ENCODE measurements at places on chromosomes 2 and 18.

GRCh38 chr18:54529444-54529843 lies 61.6 kb upstream of the DYNAP start:
- DNase-seq = no peak

- DNase-seq = no peak
These were observed 615.5 kb upstream of the SETBP1 start for GRCh38 chr18:44065206-44065605.

DNA sequence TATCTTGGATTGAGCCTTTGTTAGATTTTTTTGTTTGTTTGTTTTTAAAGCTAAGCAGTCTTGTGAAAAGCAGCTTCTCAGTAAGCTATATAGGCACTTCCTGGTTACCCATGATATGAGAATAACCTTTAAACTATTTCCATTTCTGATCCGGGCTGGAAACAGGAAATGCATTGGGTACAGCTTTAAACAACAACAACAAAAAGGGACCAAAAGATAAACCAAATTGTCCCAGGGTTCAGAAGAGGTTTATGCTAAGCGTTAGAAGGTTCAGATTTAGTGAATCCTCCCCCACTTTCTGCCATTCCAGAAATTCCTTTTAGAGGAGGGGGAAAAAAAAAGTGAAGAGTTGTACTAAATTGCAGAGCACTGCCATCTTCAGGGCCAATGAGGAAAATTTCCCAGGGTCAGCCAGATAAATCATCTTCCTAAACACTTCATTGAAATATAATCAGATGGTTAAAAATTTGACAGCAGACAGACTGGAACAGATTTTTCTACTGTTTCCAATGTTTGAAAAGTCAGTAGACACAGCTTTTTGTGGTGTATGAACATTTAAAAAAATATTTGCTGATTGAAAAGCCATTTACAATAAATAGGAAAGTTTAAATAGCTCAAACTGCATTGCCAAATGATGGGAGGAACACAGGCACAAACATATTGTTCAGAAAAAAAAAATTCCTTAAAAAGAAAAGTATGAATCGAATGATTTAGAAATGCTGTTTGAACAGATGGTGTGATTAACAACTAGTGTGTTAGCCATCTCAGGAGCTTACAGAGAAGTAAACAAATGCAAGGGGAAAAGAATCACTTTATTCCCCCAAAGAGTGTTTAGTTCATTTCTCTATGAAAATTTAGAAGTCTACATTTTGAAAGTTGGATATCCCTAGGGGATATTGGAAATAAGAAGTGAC lies 189.9 kb upstream of the TANK start:
- DNase-seq = peak; percentile 39

- DNase-seq = no peak
These were observed 254.8 kb upstream of the SOX11 start for GRCh38 chr2:5437375-5437774.

GRCh38 chr2:171334171-171334570 lies 99.6 kb downstream of the METTL8 start:
- no peak for DNase-seq
